ENCODE measurements at places on chromosomes 12 and 14. TPM values are rescaled to one million over a fixed set of nuclear protein-coding genes. Genes with fewer than 3 reads are reported as not detected.

Gene WNT5B
- total RNA-seq, result 7.6 TPM

Gene NOS1
- total RNA-seq, result 9.6 TPM

Gene DTX1
- total RNA-seq, result 8.3 TPM

Gene VASH1
- total RNA-seq, result 6.1 TPM

DNA sequence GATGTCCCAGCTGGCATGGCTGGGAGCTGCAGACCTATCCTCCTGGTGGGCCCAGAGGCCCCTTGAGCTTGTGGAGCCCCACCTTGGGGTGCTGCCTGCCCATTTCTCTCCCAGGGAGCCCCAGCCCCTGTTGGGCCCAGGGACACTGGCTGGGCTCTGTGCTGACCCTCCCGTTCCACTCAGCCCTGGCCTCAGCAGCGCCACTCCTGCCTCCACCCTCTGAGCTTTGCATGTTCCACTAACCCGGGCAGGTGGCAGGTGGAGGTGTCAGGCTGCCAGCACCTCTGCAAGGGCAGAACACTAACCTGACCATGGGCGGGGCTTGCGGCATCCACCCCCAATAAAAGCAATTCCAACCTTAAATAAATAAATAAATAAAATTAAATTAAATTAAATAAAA, 299.2 kb downstream of the LRIG3 start:
- no peak for DNase-seq

DNA sequence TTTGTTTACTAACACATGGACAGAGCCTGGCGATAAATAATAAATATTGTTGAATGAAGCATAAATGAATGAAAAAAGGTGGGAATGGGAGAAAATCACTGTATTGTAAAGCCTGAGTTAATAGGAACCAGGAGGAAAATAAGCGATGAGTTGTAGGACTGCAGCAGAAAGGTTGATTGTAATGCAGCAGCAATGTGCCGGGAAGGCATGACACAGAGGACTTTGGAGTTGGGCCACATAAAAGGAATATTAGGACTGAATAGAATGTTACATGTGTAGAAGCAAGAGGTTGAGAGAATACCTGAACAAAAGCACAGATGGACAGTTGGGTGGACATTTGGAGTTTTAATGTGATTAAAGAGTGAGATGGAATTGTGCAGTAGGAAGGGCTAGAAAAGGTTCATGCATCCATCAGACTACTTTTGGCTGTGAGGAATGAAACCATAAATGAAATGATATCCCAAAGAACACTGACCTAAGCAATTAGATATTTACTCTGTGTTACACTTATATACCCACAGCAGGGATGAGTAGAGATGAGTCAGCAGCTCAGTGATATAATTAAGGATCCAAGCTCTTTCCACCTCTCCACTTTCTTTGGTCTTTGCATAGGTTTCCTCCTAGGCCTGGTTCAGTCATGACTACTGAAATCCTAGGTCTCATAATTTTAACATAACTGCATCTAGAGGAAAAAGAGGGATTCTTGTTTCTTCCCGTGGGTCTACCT, 55.4 kb downstream of the CCER1 start:
- DNase-seq, result no peak

DNA sequence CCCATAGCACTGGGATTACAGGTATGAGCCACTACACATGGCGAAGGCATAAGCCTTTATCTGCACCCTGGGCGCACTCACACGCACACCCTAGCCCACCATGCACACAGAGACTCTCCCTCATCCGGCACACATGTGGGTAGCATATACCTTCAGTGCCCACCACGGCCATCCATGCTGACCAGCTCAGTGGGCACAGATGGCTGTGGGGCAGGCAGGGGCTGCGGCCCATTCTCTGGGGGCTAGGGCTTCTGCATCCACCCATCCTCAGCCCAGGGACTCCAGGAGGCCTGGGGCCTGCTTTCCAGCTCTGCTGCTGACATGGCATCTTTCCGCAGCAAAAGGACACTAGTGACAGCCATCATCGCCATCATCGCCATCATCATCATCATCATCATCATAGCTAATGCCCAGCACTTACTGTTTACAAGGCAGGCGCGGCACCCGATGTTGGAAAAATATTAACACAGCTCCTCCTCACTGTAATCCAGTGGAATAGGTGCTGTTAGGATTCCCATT, 111.2 kb downstream of the NCOR2 start:
- DNase-seq, result no peak

GRCh38 chr12:47075192-47076084, 4.0 kb upstream of the PCED1B start:
- no peak for DNase-seq

- no peak for DNase-seq
Observed at GRCh38 chr14:26811756-26812305, 214.0 kb upstream of the NOVA1 start.

- DNase-seq, result no peak
Observed at GRCh38 chr12:119642986-119643385, 24.9 kb upstream of the PRKAB1 start.

DNA sequence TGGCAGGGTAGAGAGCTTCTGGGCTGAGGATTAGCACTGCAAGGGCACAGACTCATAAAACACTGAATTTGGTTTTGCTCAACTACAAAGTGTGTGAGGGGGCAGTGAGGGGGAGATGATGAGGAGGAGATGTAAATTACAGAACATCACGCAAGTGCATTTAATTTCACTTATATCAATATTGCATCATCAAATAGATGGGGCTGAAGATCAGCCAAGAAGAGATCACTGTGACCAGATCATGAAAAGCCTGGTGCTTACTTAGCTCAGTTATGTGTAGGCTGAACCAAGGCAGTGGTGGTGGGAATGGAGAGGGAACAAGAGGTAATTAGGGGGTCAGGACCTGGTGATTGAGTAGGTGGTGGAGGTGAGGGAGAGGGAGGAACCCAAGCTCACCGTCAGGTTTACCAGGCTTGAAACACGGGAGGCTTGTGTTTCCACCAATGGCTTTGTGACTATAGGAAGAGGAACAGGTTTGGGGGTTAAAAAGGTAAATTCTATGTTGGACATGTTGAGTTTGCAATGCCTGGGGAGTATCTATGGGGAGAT, 11.3 kb downstream of the FOS start:
- DNase-seq, result no peak

DNA sequence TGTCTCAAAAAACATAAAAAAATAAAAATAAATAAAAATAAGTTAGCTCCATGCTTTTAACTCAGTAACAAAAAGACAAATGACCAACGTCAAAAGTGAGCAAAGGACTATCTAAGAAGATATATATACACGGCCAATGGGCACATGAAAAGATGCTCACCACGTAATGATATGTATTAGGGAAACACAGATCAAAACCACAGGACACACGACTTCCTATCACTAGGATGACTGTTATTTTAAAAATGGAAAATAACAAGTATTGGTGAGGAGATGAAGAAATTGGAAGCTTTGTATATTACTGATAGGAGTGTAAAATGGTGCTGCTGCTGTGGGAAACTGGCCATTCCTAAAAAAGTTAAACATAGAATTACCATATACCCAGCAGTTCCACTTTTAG, 20.2 kb upstream of the P2RX7 start:
- DNase-seq, result no peak

Data from vagina (tissue), 2 donors.